Tibial artery (tissue), 4 donors: ENCODE measurements at places on chromosomes 12 and 14.

GRCh38 chr12:132713123-132713522 lies 2.5 kb downstream of the PGAM5 start:
- no peak for DNase-seq

DNA sequence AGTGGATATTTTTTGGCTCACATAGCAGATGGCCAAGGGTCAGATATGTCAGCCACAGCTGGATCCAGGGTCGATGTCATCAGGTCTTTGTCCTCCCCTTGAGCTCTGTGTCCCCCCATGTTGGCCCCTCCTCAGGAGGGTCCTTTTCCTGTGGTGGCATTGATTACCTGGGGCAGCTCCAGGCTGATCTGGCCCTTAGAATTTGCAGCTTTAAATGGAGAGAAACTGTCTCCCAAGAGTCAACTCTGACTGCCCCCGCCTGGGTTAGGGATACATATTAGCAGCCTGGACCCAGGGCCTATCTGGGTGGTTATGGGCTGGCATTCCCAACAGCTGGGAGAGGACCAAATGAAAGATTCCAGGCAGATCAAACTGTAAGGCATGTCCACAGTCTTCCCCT lies 330.5 kb downstream of the RGS6 start:
- DNase-seq, result no peak

- DNase-seq, result no peak
Measured at GRCh38 chr14:20470603-20470901, 1.3 kb downstream of the PNP start.

GRCh38 chr12:46950094-46950493 lies 124.3 kb upstream of the SLC38A4 start:
- no peak for DNase-seq

GRCh38 chr12:5047094-5047493 lies 3.4 kb downstream of the KCNA5 start:
- peak; percentile 93 for DNase-seq

- DNase-seq, result no peak
Measured at GRCh38 chr14:92386637-92387036, 63.7 kb downstream of the SLC24A4 start.

- DNase-seq, result no peak
Measured at GRCh38 chr14:38404616-38405015, 148.7 kb upstream of the CLEC14A start.

GRCh38 chr12:111363578-111363977 lies 5.3 kb downstream of the PHETA1 start:
- DNase-seq, result no peak

GRCh38 chr12:2068653-2069052 lies 15.9 kb downstream of the CACNA1C start:
- no peak for DNase-seq

DNA sequence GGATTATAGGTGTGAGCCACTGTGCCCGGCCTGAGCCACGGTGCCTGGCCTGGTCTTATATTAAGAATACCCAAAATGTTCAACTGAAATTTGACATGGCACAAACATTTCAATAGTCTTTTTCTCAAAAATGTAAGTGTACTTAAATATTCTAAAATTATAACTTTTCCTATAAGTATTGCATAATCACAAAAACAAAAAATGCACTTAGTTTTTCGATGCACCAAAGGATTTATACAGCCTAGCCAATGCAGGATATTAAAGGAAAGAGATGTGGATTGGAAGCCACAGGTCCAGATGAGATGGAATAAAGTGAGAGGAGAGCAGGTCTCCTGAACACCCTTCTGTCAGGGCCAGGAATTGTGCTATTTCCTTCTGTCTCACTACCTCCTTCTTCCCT lies 62.8 kb downstream of the ZC3H14 start:
- DNase-seq, result no peak

- DNase-seq, result peak; percentile 42
Measured at GRCh38 chr14:96625426-96625985, 123.3 kb downstream of the PAPOLA start.

DNA sequence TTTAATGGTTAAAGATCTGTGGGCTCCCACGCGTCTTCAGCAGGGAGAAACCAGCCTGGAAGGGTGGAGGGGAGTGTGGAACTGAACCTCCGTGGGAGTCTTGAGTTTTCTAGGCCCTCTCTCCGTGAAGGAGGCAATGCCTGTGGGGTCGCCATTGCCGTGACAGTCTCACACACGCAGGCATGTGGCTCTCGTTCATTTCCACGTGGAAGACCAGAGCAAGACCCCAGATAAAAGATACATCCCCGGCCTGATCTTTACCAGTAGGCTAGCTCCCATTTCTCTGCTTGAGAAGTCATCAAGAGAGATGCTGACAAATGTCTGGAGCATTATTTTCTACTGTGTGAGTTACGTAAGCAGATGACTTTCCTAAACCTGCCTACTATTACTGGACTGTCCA lies 491.7 kb upstream of the LMO3 start:
- DNase-seq, result no peak

- peak; percentile 83 for DNase-seq
Measured at GRCh38 chr14:58747181-58747580, 109.4 kb downstream of the DACT1 start.

GRCh38 chr14:104111301-104112112 lies 26.0 kb downstream of the ASPG start:
- DNase-seq, result no peak

- DNase-seq, result no peak
Measured at GRCh38 chr14:100487304-100487703, 99.9 kb downstream of the BEGAIN start.

- no peak for DNase-seq
Measured at GRCh38 chr14:61430066-61430757, 108.8 kb downstream of the PRKCH start.

GRCh38 chr12:116138364-116138763 lies 139.1 kb downstream of the MED13L start:
- no peak for DNase-seq

- DNase-seq, result no peak
Measured at GRCh38 chr12:99128246-99128802, 483.2 kb downstream of the APAF1 start.

DNA sequence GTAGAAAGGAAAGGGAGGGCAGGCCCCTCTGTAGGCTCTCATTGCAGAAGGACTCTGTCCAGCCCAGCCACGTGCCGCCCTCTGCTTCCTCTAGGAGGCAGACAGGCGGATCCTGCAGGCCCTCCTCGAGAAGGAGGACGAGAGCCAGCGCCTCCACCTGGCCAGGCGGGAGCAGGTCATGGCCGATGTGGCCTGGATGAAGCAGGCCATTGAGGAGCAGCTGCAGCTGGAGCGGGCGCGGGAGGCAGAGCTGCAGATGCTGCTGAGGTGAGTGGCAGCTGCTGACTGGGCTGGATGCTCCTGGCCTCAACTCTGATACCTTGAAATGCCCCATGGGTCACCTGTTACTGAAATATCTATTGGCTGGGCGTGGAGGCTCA lies 10.9 kb downstream of the TCHP start:
- DNase-seq, result no peak

DNA sequence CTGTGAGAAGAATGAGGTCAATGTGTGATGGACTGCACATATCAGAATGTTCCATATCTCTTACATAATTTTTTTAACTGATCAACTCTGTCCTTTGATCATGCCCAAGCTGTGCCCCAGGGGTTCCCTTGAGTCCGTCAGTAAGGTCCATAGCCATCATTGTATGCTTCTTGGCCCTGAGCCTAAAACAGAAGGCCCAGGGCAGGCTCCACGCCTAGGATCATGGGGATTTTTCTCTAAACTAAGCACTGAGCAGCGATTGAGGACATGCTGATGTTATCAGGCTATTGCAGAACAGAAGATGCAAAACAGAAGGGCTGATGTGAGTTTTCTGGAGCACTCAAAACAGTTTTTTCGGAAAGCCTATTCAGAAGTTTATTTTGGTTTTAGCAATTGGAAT lies 20.9 kb downstream of the RNASE9 start:
- no peak for DNase-seq

- no peak for DNase-seq
Measured at GRCh38 chr12:123270214-123271000, 1.2 kb downstream of the CDK2AP1 start.

- DNase-seq, result peak; percentile 57
Measured at GRCh38 chr14:23056145-23056955, 970 bp downstream of the CDH24 start.

GRCh38 chr14:104665657-104666522 lies 23.5 kb upstream of the INF2 start:
- peak; percentile 79 for DNase-seq

GRCh38 chr14:39733741-39734140 lies 301.5 kb upstream of the FBXO33 start:
- no peak for DNase-seq

DNA sequence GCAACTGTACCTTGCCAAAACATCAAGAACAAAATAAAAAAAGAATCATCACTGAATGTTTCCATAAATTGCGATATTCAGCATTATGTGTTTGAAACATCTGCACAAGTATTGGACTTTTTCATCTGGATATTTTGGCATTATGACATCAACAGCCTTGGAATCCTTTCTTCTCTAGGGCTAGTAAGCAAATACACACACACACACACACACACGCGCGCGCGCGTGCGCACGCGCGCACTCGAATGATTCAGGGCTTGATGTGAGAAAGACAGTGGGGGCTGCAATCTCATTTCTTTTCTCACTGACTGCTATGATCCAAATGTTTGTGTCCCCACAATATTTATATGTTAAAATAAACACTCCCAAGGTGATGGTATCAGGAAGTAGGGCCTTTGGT lies 90.0 kb upstream of the SLC38A4 start:
- no peak for DNase-seq

DNA sequence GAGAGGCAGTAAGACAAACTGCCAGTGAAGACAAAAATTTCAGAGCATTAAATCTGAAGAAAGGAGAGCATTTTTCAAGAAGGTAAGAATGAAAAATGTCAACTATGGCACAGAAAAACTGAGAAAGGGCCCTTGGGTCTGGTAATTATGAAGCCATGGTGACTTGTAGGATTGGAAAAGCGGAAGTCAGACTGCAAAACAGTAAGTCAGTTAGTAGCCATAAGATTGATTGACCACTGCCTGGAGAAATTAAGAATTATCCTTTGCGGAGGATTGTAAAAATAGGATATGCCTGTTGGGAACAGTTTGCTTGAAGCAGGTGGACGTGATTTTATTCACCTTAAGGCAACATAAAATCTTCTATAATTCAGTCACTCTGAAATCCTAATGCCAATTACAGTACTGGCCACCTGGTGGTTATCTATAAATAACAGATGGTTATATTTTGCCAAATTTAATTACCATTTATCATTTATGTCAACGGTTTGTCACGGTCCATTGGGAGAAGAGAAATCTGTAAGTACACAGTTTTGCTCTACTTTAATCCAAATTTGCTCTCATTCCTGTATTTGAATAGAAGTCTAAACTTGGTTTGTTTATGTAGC lies 127.1 kb upstream of the CNTN1 start:
- no peak for DNase-seq

DNA sequence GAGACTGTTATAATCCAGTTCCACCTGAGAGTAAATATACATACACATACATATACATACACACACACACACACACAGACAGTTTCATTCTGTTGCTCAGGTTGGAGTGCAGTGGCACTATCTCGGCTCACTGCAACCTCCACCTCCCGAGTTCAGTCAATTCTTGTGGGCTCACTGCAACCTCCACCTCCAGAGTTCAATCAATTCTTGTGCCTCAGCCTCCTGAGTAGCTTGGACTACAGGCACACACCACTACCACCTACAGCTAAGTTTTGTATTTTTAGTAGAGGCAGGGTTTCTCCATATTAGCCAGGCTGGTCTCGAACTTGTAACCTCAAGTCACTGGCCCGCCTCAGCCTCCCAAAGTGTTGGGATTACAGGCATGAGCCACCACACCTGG lies 8.9 kb upstream of the PHLDA1 start:
- DNase-seq, result no peak

DNA sequence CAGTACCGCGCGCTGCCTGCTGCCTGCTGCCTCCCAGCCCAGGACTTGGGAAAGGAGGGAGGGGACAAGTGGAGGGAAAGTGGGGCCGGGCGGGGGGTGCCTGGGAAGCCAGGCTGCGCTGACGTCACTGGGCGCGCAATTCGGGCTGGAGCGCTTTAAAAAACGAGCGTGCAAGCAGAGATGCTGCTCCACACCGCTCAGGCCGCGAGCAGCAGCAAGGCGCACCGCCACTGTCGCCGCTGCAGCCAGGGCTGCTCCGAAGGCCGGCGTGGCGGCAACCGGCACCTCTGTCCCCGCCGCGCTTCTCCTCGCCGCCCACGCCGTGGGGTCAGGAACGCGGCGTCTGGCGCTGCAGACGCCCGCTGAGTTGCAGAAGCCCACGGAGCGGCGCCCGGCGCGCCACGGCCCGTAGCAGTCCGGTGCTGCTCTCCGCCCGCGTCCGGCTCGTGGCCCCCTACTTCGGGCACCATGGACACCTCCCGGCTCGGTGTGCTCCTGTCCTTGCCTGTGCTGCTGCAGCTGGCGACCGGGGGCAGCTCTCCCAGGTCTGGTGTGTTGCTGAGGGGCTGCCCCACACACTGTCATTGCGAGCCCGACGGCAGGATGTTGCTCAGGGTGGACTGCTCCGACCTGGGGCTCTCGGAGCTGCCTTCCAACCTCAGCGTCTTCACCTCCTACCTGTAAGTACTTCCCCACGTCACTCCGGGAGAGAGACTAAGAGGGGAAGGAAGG lies at the start of gene LGR5:
TSS of gene LGR5 (plus strand) at position 186 of the 732 bp plus-strand sequence. CDS start at position 469, 283 bp downstream.
- no peak for DNase-seq

GRCh38 chr14:84927096-84927827 lies 602.7 kb upstream of the FLRT2 start:
- no peak for DNase-seq

DNA sequence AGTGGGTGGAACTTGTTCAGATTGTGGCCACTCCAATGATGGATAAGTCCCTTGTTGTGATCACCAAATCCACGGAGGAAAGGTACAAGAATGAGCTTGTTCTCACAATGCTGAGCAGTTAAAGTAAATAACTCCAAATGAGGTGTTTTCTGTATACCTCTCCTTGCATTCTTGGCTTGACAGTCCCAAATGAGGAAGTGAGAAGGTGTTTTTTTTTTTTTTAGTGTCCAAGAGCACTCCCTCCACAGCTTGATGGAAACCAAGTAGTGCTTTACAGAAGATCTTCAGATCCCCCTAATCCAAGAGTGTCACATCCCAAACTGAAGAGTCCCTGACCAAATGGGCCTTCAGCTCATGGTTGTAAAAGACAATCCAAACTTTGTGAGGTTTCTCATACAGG lies 153.6 kb downstream of the ATP23 start:
- DNase-seq, result no peak

GRCh38 chr14:69316449-69317101 lies 56.6 kb downstream of the GALNT16 start:
- no peak for DNase-seq

DNA sequence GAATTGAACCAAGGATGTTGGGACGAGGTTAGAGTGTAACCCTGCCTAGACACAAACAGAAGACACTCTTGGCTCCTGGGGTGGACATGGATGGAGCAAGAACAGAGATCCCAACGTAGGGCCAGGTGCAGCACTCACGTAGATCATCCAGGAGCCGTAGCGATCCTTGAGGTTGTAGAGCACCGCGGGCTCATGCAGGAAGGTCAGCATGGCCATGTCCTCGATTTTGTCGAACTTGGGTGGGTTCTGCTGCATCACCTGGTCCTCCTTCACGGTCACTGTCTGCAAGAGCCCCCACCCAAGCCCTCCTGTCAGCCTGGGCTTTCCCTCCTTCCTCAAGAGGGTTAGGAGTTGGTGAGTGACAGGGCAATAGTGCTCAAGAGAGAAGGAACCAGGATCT lies 2.5 kb downstream of the MYH7 start:
- peak; percentile 57 for DNase-seq
